ENCODE measurements at places on chromosomes 4 and X. TPM values are rescaled to one million over a fixed set of nuclear protein-coding genes. Genes with fewer than 3 reads are reported as not detected.

DNA sequence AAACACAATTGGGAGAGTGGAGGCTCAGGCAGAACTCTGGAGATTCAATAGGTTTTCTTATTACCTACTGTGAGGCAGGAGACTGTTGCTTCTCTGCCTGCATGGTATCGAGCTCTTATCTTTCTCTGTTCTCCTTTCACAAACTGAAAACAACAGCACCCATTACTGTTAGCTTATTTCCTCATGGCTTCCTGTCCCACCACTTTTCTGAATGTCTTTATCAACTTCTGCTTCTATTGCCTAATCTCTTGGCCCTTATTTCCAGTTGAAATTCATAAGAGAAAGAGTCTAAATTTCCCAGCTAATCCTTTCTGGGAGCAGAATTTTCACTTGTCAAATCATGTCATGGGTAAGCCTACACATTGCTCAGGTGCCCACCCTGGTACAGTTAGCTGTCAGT is 46.8 kb upstream of the NDST3 start:
- DNase-seq: no peak
- H3K4me3 ChIP-seq: no peak overlapping the region
- no peak overlapping the region for H3K27ac ChIP-seq
- H3K4me1 ChIP-seq: no peaks in the 10 kb centered on the region
- H3K27me3 ChIP-seq: no peaks in the 10 kb centered on the region

DNA sequence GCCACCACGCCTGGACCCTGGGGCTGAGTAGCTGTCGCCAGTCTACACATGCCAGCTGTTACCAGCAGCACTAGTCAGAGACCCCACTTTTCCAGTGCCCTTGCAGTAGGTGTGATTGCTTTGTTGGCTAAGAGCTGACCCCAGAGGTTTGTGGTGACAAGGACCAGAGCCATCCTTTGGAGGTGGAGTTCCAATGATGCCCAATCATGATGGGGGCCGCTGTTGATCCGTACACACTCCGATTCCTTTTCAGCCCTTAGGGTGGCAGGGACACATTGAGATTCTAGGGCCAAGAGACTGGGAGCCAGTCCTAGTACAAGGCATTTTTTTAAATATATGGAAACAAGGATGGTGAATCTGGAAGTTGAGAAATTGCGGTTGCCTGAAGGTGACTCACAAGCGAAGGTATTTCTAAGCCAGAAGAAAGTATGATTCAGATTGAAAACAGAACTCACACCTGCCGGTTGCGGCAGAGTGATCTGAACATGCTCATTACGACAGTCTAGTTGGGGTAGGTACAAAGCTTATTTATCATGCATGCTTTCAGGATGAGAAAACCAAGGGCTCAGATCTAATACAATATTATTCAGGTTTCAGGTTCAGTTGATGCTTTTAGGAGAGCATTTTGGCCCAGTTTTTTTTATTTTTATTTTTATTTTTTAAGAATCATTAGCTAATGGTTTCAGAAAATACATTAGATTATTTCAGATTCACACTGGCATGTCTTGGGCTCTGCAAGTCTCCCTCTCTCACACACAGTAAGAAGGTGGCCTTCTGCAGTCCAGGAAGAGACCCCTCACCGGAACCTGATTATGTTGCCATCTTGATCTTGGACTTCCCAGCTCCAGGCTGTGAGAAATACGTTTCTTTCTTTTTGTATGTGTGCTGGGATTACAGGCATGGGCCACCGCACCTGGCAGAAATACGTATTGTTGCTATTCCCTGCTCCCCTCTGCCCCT is 43.4 kb downstream of the SHROOM2 start:
- no peaks in the 10 kb centered on the region for H3K27me3 ChIP-seq
- no peak for DNase-seq
- H3K27ac ChIP-seq: no peak overlapping the region
- no peak overlapping the region for H3K4me3 ChIP-seq
- no peaks in the 10 kb centered on the region for H3K4me1 ChIP-seq

DNA sequence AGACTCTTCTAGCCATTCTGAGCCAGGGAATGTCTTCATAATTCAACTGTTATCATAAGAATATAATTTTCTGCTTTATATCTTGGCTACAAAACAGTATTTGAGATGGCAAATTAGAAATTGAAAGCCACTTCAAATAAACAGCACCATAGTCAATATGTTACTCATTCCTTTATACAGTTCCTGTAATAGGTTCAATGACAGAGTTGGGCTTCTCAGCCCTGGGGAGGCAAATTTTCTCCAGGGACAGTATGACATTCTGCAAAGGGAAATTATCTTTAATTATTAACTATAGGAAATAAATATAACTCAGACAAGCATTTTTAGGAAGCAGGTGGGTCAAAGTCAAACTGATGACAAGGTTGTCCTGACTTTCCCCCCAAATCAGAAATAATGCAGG is 71.9 kb upstream of the RPS6KA6 start:
- no peaks in the 10 kb centered on the region for H3K36me3 ChIP-seq
- no peak overlapping the region for H3K4me3 ChIP-seq
- no peaks in the 10 kb centered on the region for H3K27me3 ChIP-seq
- no peak for DNase-seq

DNA sequence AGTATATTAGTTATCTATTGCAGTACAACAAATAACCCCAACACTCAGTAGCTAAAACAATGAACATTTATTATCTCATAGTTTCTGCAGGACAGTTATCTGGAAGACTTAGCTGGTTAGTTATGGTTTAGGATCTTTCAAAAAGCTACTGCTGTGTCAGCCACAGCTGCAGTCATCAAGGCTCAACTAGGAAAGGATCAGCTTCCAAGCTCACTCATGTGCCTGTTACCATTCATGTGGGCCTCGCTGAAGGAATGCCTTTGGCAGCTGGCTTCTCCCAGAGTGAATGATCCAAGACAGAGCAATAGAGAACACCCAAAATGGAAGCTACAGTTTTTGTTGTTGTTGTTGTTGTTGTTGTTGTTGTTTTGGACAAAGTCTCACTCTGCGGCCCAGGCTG is 13.5 kb upstream of the PRSS48 start:
- H3K4me3 ChIP-seq: no peak overlapping the region
- H3K36me3 ChIP-seq: no peaks in the 10 kb centered on the region
- no peak for DNase-seq
- no peaks in the 10 kb centered on the region for H3K27me3 ChIP-seq
- H3K4me1 ChIP-seq: peaks cover 14% of the 10 kb centered on the region
- H3K27ac ChIP-seq: no peak overlapping the region

DNA sequence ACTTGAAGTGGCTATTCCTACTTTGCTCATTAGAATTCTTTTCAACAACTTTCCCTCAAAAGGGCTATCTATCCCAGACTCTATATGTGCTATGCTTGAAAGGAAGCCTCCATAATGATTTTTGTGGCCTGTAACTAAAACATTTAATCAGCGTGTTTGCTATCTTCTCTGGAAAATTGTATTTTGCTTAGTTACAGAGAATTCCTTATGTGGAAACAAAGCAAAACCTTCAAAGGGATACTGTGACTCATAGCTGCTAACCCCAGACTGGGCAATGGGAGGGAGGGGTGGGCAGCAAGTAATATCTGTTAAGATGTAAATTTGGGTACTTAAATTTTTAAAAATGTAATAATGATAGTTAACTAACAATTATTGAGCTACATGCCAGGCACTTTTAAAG is 3.7 kb downstream of the SLC25A14 start:
- no peak overlapping the region for H3K4me3 ChIP-seq
- no peak for DNase-seq
- H3K27me3 ChIP-seq: no peaks in the 10 kb centered on the region
- no peak overlapping the region for H3K27ac ChIP-seq

GRCh38 chr4:108619372-108620100 is 840 bp upstream of the RPL34 start:
- H3K4me3 ChIP-seq: peak overlapping the region; percentile 76
- H3K27ac ChIP-seq: peak overlapping the region; percentile 78
- no peak for DNase-seq
- H3K4me1 ChIP-seq: no peaks in the 10 kb centered on the region
- peaks cover 27% of the 10 kb centered on the region for H3K36me3 ChIP-seq

GRCh38 chr4:155911905-155912304 is 8.4 kb downstream of the TDO2 start:
- H3K27me3 ChIP-seq: no peaks in the 10 kb centered on the region
- no peak overlapping the region for H3K4me3 ChIP-seq
- no peak for DNase-seq

DNA sequence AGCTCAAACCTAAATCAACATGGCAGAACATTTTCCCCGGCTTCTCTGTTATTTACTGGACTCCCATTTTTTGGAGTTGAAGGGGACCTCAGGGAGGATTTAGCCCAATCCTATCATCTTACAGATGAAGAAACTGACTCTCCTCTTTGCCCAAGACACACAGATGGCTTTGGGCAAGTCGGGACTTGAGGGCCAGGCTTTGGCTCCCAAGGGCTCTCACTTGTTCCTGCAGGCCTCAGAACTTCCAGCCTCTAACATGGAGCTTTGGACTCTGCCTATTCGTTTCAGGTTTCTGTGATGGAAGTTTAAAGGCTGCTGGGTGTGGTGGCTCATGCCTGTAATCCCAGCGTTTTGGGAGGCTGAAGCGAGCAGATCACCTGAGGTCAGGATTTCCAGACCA is 59.5 kb downstream of the RHOH start:
- no peak overlapping the region for H3K4me3 ChIP-seq
- H3K4me1 ChIP-seq: no peaks in the 10 kb centered on the region
- no peak for DNase-seq

DNA sequence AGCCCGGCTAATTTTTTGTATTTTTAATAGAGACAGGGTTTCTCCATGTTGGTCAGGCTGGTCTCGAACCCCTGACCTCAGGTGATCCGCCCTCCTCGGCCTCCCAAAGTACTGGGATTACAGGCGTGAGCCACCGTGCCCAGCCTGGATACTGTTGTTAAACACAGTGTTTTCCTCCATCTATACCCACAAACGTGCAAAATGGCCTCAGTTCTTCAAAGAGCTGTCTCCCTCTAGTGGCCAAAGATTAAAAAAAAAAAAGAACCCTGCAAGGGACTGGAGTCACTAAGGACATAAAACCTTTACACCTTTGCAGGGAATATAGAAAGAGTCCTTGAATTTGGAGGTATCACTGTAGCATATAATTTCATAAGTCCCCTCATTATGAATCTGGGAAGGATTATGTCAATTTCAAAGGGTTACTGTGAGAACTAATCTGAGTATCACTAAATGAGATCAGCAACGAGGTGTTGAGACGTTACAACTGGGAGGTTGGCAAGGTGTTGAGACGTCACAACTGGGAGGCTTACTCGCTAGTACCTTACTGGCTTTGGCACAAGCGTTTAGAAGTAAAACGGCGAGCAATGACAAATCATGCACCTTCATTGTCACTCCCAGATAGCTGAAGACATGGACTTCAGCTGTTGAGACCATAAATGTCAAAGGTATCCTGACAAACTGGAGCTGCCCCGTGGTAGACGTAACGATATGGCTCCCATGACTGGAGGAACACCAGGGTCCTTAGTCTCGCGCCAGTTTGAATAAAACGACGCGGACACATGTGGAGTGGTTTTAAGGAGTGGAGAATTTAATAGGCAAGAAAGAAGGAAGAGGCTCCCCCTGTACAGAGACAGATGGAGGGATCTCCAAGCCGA is 33.4 kb upstream of the ENPP6 start:
- H3K27ac ChIP-seq: no peak overlapping the region
- H3K4me1 ChIP-seq: no peaks in the 10 kb centered on the region
- H3K36me3 ChIP-seq: no peaks in the 10 kb centered on the region
- DNase-seq: no peak
- H3K27me3 ChIP-seq: no peaks in the 10 kb centered on the region

GRCh38 chrX:149495573-149496071 is 9.5 kb downstream of the IDS start:
- H3K4me3 ChIP-seq: no peak overlapping the region
- peak; percentile 60 for DNase-seq
- H3K36me3 ChIP-seq: peaks cover 41% of the 10 kb centered on the region
- no peaks in the 10 kb centered on the region for H3K27me3 ChIP-seq
- H3K27ac ChIP-seq: no peak overlapping the region

- no peaks in the 10 kb centered on the region for H3K4me1 ChIP-seq
- no peak overlapping the region for H3K4me3 ChIP-seq
- no peaks in the 10 kb centered on the region for H3K27me3 ChIP-seq
- no peak overlapping the region for H3K27ac ChIP-seq
- no peak for DNase-seq
- no peaks in the 10 kb centered on the region for H3K36me3 ChIP-seq
Measured at GRCh38 chr4:128350449-128351045, 62.9 kb upstream of the PGRMC2 start.

GRCh38 chrX:154029439-154029838 is 9.7 kb upstream of the IRAK1 start:
- H3K27ac ChIP-seq: no peak overlapping the region
- no peak overlapping the region for H3K4me3 ChIP-seq
- peaks cover 32% of the 10 kb centered on the region for H3K36me3 ChIP-seq
- no peak for DNase-seq
- H3K27me3 ChIP-seq: no peaks in the 10 kb centered on the region

DNA sequence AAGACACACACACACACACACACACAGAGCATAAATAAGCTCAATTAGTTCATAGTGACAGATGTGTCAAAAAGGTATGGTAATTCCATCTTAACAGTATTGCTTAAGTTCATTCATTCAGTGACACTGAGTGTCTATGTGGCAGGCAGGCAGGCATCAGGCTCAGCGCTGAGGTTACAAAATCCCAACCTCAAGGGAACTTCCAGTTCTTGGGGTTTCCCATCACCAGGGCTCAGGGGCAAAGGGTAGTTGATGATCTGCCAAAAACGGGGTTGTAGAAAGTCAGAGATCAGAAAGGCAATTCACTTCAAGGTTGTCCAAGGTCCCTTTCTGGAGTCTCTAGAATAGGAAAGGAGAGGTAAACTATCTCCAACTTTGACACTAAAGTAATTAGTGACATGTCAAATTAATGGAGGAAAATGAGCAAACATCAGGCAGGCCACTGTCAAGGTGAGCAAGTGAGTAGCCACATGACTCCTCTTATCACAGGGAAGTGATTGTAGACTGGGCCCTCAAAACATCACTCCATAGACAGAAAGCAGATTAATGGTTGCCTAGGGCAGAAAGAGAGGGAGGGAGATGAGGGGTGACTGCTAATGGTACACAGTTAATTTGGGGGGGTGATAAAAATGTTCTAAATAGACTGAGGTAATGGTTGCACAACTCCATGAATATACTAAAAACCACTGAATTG is 41.8 kb downstream of the GPC4 start:
- no peaks in the 10 kb centered on the region for H3K36me3 ChIP-seq
- no peak overlapping the region for H3K27ac ChIP-seq
- H3K4me3 ChIP-seq: no peak overlapping the region

GRCh38 chr4:16603178-16603577 is 295.3 kb downstream of the LDB2 start:
- no peaks in the 10 kb centered on the region for H3K4me1 ChIP-seq
- no peak overlapping the region for H3K4me3 ChIP-seq
- H3K27ac ChIP-seq: no peak overlapping the region
- no peak for DNase-seq

Gene TIGD4
- total RNA-seq: not detected

Gene RBMXL3
- not detected for total RNA-seq

Gene BEND2
- total RNA-seq: not detected

Gene PACRGL
- 13.7 TPM for total RNA-seq

Gene CCNB3
- not detected for total RNA-seq

Gene SYTL4
- 3.2 TPM for total RNA-seq

Gene RNF150
- 26.2 TPM for total RNA-seq

Gene TMPRSS11E
- total RNA-seq: not detected

Gene SPCS3
- 45.7 TPM for total RNA-seq

Gene PPA2
- total RNA-seq: 89.5 TPM

Gene PAGE5
- not detected for total RNA-seq

Gene CLGN
- 40.8 TPM for total RNA-seq

Gene ODAM
- not detected for total RNA-seq

Gene MAGEE2
- total RNA-seq: not detected

Gene GPR82
- total RNA-seq: not detected

Gene PPP1R3F
- 29.6 TPM for total RNA-seq

Gene DDIT4L
- 2.0 TPM for total RNA-seq
